Glutamatergic neuron (in vitro differentiated cells): ENCODE measurements at places on chromosomes 2 and 18.

DNA sequence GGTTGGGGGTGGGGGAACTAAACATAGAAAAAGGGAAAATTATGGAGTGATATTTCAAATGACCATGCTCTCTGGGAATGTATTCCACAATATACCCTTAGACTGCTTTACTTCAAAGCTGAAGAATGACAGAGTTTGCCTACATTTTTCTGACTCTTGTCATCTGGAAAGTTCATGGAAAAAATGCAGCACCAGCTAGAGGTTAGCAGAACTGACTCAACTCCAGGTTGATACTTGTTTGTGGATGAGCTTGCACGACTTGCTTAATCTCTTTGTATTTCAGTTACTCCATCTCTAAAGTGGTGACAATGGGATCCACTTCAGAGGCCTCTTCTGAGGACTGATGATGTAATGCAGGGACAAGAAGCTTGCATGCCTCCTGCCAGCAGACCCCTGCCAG is 824.0 kb upstream of the ID2 start:
- no peak for DNase-seq
- no peak overlapping the region for H3K4me3 ChIP-seq
- H3K27ac ChIP-seq, result no peak overlapping the region
- no peaks in the 10 kb centered on the region for H3K4me1 ChIP-seq
- H3K36me3 ChIP-seq, result no peaks in the 10 kb centered on the region

DNA sequence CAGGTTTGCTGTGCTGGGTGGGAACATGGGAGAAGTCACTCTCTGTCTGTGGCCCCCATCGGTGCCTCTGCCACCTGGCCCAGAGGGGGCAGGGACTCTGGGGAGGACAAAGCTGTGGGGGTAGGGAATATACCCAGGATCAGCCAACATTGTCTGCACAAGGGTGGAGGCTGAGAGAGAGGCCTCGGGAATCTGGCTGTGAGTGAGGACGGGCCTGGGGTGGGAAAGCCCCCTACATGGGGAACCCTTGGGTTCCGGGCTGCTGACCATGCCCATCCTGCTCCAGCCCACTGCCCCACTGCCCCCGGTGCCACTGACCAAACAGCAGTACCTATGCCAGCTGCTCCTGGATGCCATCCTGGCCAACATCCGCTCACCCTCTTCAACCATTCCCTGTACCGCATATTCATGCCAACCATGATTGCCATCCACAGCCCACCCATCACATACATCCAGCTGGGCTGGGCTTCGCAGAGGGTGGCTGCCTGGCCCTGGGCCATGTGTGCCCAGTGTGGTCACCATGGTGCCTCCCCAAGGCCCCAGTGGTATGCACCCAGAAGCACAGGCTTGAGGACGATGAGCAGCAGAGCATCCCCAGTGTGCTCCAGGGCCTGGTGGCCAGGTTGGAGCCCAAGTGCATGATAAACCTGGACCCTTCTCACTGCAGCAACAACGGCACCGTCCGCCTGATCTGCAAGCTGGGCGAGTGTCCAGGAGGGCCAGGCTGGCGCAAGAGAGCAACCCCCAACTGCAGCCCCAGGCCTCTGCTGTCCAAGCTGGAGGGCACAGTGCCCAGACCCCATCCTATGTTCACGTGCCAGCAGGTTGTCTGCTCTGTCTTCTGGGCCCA is 6.9 kb upstream of the POTEF start:
- H3K36me3 ChIP-seq, result no peaks in the 10 kb centered on the region
- no peak overlapping the region for H3K4me3 ChIP-seq
- H3K27me3 ChIP-seq, result no peaks in the 10 kb centered on the region

DNA sequence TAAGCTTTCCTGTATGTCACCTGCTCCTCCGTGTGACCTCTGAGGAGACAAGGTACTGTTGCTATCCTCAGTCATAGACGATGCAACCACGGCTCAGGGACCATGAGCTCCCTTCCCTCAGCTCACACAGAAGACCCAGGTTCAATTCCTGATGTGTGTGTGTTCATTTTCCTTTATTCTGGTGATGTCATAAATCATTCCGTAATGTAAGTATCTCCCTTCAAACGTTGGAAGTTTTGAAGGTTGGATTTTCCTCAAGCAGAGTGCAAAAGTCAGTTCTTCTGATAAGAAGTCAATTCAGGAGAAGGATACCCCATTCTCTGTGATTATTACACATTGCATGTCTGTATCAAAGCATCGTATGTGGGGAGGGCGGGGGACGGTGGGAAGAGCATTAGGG is 118.9 kb upstream of the FAM136A start:
- H3K27ac ChIP-seq, result no peak overlapping the region
- H3K36me3 ChIP-seq, result no peaks in the 10 kb centered on the region
- H3K4me3 ChIP-seq, result no peak overlapping the region
- H3K27me3 ChIP-seq, result peaks cover 5% of the 10 kb centered on the region
- no peak for DNase-seq

- no peaks in the 10 kb centered on the region for H3K36me3 ChIP-seq
- H3K4me1 ChIP-seq, result no peaks in the 10 kb centered on the region
- H3K27me3 ChIP-seq, result peaks cover 14% of the 10 kb centered on the region
- H3K27ac ChIP-seq, result no peak overlapping the region
- DNase-seq, result no peak
Measured at GRCh38 chr2:217826520-217826919, 176.3 kb downstream of the TNS1 start.

GRCh38 chr2:33013684-33014110 is 66.9 kb downstream of the LTBP1 start:
- no peak overlapping the region for H3K27ac ChIP-seq
- no peak overlapping the region for H3K4me3 ChIP-seq
- no peak for DNase-seq
- peaks cover 8% of the 10 kb centered on the region for H3K4me1 ChIP-seq

DNA sequence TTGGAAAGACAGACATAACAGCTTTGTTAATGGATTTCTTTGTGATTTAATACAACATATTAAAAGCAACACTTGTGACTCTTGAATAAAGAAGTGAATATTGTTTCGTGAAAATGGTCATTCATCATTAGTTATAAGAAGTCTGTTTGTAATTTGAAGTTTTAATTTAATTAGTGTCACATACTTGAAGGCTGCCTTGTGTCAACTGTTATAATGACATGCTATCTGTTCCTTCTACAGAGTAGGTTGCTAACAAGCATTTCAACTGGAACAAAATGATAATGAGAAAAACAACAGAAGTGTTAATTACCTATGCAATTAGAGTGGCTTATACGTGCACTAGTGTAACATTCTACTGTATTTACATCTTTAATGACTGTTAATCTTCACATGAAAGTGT is 624.7 kb downstream of the LRP1B start:
- no peak for DNase-seq
- peaks cover 12% of the 10 kb centered on the region for H3K4me1 ChIP-seq
- H3K36me3 ChIP-seq, result no peaks in the 10 kb centered on the region
- H3K27ac ChIP-seq, result no peak overlapping the region
- no peaks in the 10 kb centered on the region for H3K27me3 ChIP-seq

GRCh38 chr2:40041422-40042382 is 262.6 kb upstream of the THUMPD2 start:
- DNase-seq, result no peak
- H3K4me1 ChIP-seq, result no peaks in the 10 kb centered on the region
- no peak overlapping the region for H3K4me3 ChIP-seq
- no peaks in the 10 kb centered on the region for H3K36me3 ChIP-seq

- H3K4me1 ChIP-seq, result peaks cover 52% of the 10 kb centered on the region
- H3K27me3 ChIP-seq, result peaks cover 11% of the 10 kb centered on the region
- peak; percentile 28 for DNase-seq
- H3K27ac ChIP-seq, result no peak overlapping the region
Measured at GRCh38 chr2:239381709-239382134, 19.1 kb downstream of the HDAC4 start.

- no peak overlapping the region for H3K4me3 ChIP-seq
- no peak overlapping the region for H3K27ac ChIP-seq
- no peaks in the 10 kb centered on the region for H3K27me3 ChIP-seq
- no peak for DNase-seq
Measured at GRCh38 chr2:32652555-32653209, 24.8 kb downstream of the TTC27 start.

DNA sequence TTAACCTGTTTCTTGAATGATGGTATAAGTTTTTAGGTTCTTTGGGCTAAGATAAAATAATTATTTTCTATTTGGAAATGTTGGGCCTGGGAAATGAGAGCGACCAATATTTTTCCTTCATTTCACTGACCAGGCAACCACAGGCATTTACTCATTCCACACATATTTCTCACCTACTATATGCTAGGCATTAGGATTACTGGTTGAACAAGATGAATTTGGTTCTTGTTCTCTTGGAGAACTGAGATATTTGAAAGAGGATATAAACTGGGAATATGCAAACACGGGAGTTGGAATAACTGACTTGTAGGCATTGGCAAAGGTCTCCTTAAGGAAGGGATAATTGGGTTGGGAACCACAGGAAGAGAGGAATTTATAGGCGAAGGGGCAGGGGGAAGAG is 3.9 kb upstream of the MYL1 start:
- H3K36me3 ChIP-seq, result no peaks in the 10 kb centered on the region
- H3K27ac ChIP-seq, result no peak overlapping the region
- no peak for DNase-seq
- H3K27me3 ChIP-seq, result no peaks in the 10 kb centered on the region
- no peak overlapping the region for H3K4me3 ChIP-seq

DNA sequence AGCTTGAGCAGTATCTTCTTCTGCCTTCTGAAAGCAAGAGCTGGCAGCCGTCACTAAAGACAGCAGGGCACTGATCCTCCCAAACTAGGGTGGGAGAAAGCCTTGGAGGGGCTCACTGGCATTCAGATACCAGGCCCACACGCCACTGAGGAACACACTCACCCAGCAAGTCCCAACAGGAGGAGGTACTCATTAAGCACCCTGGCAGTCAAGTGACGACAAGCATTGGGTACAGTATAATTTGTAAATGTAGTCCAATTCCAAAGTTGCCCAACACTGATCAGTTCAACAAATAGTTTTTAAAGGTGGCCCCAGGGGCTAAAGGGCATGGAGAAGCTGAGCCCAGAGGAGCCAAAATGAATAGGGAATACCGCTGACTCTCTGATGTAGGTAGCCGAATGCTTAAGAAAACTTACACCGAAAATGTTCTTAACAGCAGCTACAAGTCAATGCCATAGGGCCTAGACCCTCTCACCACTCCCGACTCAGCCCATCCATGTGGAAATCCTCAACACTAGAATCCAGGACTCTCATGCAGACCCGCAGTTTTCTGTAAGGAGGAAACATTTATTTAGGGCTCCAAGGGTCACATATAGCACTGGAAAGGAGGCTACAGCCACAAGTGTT is 9.9 kb downstream of the LIMS2 start:
- DNase-seq, result no peak
- no peaks in the 10 kb centered on the region for H3K36me3 ChIP-seq
- no peak overlapping the region for H3K27ac ChIP-seq

- H3K4me3 ChIP-seq, result no peak overlapping the region
- H3K27ac ChIP-seq, result no peak overlapping the region
- no peaks in the 10 kb centered on the region for H3K27me3 ChIP-seq
- H3K36me3 ChIP-seq, result no peaks in the 10 kb centered on the region
- DNase-seq, result no peak
- no peaks in the 10 kb centered on the region for H3K4me1 ChIP-seq
Measured at GRCh38 chr2:76427452-76427851, 716.7 kb upstream of the GCFC2 start.

DNA sequence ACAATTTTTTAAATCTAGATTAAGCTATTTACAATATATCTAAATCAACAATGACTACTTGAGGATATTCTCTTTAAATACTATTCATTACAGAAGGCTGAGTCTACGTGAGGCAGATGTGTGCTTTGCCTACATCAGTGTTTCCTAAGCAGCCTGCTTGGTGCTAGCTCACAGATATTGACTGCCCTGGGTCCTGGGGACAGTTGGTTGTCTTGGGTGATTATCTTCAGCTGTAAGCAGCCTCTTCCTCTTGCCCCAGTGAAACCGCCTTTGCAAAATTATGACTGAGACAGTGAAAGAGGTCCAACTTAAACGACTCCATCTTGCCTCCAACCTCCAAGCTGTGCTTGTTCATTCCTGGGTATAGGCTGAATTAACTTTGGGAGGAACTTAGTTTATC is 39.6 kb upstream of the CCDC88A start:
- no peak for DNase-seq
- no peak overlapping the region for H3K4me3 ChIP-seq
- peaks cover 3% of the 10 kb centered on the region for H3K27me3 ChIP-seq
- H3K36me3 ChIP-seq, result peaks cover 6% of the 10 kb centered on the region

GRCh38 chr2:43718530-43719124 is 42.4 kb upstream of the C1GALT1C1L start:
- no peaks in the 10 kb centered on the region for H3K36me3 ChIP-seq
- H3K4me1 ChIP-seq, result no peaks in the 10 kb centered on the region
- no peak overlapping the region for H3K4me3 ChIP-seq
- DNase-seq, result no peak
- no peak overlapping the region for H3K27ac ChIP-seq
- peaks cover 2% of the 10 kb centered on the region for H3K27me3 ChIP-seq
